ENCODE measurements at places on chromosomes 13 and 19. TPM values are rescaled to one million over a fixed set of nuclear protein-coding genes. Genes with fewer than 3 reads are reported as not detected.
A peak's percentile ranks its signal among the peaks of the same experiment; 100 is the strongest.

Gene NFIX
- total RNA-seq = 9.9 TPM

Gene WDR88
- total RNA-seq = not detected

Gene SLC6A16
- 4.0 TPM for total RNA-seq

Gene RAB3A
- 3.1 TPM for total RNA-seq

Gene XAB2
- total RNA-seq = 46.1 TPM

Gene EDDM13
- not detected for total RNA-seq

Gene NLRP7
- 0.69 TPM for total RNA-seq

Gene DACT3
- 1.1 TPM for total RNA-seq

DNA sequence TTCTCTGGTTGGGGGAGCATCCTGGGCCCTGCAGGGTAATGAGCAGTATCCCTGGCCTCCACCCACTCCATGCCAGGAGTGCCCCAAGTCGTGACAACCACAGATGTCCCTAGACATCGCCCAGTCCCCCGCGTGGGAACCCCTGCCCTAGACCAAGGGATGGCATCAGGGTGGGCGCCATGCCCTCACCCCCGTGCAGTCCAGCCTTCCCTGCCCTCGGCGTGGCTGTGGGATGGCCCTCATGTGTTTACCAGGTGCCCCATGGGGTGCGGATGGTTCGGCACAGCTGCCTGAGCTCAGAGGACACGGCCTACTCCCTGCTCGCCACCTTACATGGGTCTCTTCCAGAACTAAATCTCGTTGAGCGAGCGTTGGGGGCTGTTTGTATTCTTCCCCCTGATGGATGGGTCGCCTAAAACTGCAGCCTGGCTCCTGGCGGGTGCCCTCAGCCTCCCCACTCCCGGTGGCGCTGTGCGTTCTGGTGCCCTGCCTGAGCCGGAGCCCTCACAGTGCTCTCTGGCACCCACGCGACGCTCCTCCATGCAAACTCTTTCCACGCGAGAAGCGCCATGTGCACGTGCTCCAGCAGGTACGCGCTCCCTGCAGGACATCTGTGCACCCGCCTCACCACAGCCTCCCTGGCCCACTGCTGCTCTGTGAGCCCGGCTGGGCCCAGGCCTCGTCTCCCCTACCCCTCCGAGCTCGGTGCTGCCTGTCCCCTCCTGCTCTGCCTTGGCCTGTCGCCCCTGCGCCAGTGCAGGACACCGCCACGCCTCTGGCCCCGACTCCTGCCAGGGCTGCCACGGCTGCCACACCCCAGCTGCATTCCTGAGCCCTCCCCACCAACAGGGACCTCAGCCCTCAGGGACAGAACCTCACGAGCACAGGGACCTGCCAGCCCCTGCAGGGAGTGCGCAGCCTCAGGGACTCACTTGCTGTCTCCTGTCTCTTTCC, 145.0 kb downstream of the KDM4B start:
- peaks cover 8% of the 10 kb centered on the region for H3K4me1 ChIP-seq
- no peak overlapping the region for H3K27ac ChIP-seq
- H3K36me3 ChIP-seq = peaks cover 27% of the 10 kb centered on the region
- H3K4me3 ChIP-seq = no peak overlapping the region
- DNase-seq = no peak
- H3K27me3 ChIP-seq = peaks cover 6% of the 10 kb centered on the region

DNA sequence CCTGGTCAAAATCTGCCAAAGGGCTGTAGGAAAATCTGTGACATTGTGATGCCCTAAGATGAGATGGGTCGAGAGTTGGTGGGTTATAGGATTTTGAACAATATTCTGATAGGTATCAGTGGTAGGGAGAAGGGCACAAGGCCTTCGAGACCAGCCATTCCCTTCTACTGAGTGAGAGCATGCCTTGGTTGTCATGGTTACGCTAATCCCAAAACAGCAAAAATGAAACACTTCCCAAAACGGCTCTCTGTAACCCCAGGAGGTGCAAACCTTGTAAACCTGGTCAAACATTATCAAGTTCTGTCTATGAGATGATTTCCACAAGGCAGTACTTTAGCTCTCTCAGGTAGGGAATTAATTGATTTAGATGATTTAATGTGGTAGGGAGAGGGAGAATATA, 158.7 kb upstream of the RNF113B start:
- peaks cover 26% of the 10 kb centered on the region for H3K36me3 ChIP-seq
- H3K27ac ChIP-seq = no peak overlapping the region
- no peak for DNase-seq
- H3K4me1 ChIP-seq = peaks cover 7% of the 10 kb centered on the region

DNA sequence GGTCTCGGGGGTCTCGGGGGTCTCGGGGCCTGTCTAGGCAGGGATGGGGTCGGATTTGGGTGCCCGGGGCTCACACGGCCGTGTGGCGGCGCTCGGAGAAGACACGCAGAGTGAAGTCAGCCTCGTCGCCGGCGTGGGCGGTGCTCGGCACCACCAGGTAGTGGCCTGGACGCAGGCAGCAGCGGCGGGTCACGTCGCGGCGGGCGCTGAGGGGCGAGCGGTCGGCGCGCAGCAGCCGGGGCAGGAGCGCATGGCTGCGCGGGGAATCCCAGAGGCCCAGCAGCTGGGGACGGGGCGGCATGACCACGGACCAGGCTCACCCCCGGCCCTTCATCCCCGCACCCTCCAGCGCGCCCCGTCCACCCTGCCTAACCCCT, 8.2 kb downstream of the CAPN12 start:
- peaks cover 21% of the 10 kb centered on the region for H3K36me3 ChIP-seq
- peak; percentile 47 for DNase-seq
- H3K27ac ChIP-seq = no peak overlapping the region
- no peak overlapping the region for H3K4me3 ChIP-seq
- peaks cover 26% of the 10 kb centered on the region for H3K27me3 ChIP-seq
- H3K4me1 ChIP-seq = peaks cover 12% of the 10 kb centered on the region

- no peaks in the 10 kb centered on the region for H3K4me1 ChIP-seq
- H3K27ac ChIP-seq = peak overlapping the region; percentile 96
- H3K36me3 ChIP-seq = peaks cover 7% of the 10 kb centered on the region
- H3K27me3 ChIP-seq = peaks cover 6% of the 10 kb centered on the region
- no peak for DNase-seq
- H3K4me3 ChIP-seq = peak overlapping the region; percentile 83
Measured at GRCh38 chr19:36128392-36128736, 11.5 kb upstream of the CAPNS1 start.

DNA sequence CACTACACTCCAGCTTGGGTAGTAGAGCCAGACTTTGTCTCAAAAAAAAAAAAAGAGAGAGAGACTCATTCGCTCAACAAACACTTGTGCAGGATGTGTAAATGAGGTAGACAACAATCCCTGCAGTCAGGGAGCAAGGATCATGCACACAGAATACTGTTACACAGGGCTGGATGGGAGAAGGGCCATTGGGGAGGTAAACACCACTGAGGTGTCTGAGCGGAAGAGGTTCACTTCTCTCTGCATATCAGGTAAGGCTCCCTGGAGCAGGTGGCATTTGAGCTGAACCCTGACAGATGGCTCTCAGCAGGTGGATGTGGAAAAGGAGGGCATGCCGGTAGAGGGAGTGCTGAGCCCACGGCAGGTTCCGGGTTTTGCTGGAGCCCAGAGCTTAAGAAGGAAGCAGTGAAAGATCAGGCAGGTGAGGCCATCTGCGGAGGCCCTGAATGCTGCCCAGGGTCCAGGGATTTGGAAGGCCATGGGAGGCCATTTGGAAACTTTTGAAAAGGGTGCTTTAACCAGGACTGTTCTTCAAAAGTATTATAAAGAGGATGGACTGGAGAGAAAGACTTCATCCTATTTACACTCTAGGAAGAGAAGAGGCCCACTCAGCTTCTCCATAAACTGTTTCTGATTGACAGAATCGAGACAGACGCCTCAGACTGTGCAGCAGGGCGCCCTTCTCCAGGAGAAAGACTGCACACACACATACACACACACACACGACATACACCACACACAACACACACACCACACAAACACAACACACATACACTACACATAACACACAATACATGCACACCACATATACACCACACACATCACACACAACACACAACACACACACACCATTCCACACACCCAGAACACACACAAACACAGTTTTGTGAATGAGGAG, 199.4 kb downstream of the USP12 start:
- H3K36me3 ChIP-seq = no peaks in the 10 kb centered on the region
- peaks cover 8% of the 10 kb centered on the region for H3K27me3 ChIP-seq
- peak; percentile 32 for DNase-seq
- H3K4me3 ChIP-seq = no peak overlapping the region
- peaks cover 2% of the 10 kb centered on the region for H3K4me1 ChIP-seq
- no peak overlapping the region for H3K27ac ChIP-seq

DNA sequence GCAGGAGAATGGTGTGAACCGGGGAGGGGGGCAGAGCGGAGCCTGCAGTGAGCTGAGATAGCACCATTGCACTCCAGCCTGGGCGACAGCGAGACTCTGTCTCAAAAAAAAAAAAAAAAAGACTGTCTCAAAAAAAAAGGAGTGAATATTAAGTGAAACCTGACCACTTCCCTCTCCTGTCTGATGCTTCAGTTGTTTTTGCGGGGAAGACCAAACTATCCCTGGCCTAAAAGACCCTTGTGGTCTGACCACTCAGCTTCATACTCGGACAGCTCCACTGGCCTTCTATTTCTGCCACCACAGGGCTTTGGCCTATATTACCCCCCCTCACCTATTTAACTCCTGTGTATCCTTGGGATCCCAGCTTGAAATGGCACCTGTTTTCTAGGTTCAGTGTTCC, 2.3 kb downstream of the CLASRP start:
- peaks cover 10% of the 10 kb centered on the region for H3K27me3 ChIP-seq
- H3K27ac ChIP-seq = no peak overlapping the region
- peaks cover 33% of the 10 kb centered on the region for H3K36me3 ChIP-seq
- DNase-seq = no peak
- peaks cover 16% of the 10 kb centered on the region for H3K4me1 ChIP-seq

- DNase-seq = no peak
- no peaks in the 10 kb centered on the region for H3K4me1 ChIP-seq
- H3K27ac ChIP-seq = no peak within 1 kb of the TSS
- peaks cover 7% of the 10 kb centered on the region for H3K36me3 ChIP-seq
- peaks cover 1% of the 10 kb centered on the region for H3K27me3 ChIP-seq
Measured at GRCh38 chr19:15948223-15949058, at the start of gene OR10H4. Gene OR10H4 (plus strand): TSS chr19:15949008. CDS start chr19:15949008, 0 bp downstream.

DNA sequence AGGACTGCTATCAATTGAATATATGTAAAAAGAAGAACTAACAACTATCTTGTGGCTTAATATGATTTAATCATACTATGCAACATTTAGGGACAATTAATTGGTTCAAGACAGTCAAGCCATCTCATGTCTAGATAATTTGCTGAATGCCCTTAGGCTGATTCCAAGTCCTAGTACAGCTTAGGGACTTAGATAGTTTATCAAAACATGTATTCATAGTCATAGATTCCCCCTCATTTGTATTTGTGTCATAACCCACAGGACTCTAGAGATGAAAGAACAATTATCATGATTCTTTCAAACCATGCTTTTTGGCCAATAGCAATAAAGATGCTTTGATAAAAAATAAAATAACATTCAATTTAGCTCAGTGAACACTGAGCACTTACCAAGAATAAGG, 607.6 kb downstream of the SLITRK1 start:
- DNase-seq = no peak
- no peak overlapping the region for H3K4me3 ChIP-seq
- no peaks in the 10 kb centered on the region for H3K4me1 ChIP-seq
- no peak overlapping the region for H3K27ac ChIP-seq

DNA sequence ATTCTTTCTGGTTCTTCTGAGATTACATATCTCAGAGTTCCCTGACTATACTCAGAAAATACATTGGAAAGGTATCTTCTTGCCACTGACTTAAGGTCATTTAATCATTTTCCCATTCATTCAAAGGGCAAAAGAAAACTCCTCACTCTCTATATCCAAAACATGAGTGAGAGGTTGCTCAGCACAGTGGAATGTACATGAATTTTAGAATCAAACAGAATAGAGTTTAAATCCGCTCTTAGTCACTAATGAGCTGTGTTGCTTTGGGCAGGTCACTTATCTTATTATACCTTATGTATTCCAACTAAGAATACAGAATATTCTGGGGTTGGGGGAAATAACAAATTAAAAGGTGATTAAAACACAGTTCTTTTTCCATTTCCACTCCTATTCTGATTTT, 452.6 kb upstream of the KLF12 start:
- DNase-seq = no peak
- no peak overlapping the region for H3K4me3 ChIP-seq
- H3K27me3 ChIP-seq = no peaks in the 10 kb centered on the region
- no peak overlapping the region for H3K27ac ChIP-seq
- H3K4me1 ChIP-seq = no peaks in the 10 kb centered on the region

- H3K27me3 ChIP-seq = peaks cover 4% of the 10 kb centered on the region
- H3K4me3 ChIP-seq = no peak overlapping the region
- no peak for DNase-seq
- no peaks in the 10 kb centered on the region for H3K4me1 ChIP-seq
Measured at GRCh38 chr13:65309906-65310305, 1920.2 kb downstream of the PCDH9 start.

DNA sequence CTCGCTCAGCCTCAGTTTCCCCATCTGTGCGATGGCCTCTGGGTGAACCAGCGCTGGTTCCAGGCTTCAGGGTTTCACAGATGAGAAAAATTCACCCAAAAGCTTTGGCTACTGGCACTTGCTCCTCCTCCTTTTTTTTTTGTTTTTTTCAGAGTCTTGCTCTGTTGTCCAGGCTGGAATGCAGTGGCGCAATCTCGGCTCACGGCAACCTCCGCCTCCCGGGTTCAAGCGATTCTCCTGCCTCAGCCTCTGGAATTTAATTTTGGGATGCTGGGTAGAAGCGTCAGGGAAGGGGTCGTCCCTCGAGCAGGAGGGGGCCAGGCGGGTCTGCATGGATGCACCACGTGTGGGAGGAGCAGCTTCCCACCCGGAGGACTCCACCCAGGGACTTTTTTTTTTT, 7.0 kb downstream of the PRSS57 start:
- DNase-seq = no peak
- no peak overlapping the region for H3K27ac ChIP-seq
- no peak overlapping the region for H3K4me3 ChIP-seq
- no peaks in the 10 kb centered on the region for H3K4me1 ChIP-seq
- no peaks in the 10 kb centered on the region for H3K27me3 ChIP-seq
